Stomach (tissue), 19 donors: ENCODE measurements at places on chromosomes 12 and 14. TPM values are rescaled to one million over a fixed set of nuclear protein-coding genes. Genes with fewer than 3 reads are reported as not detected.

DNA sequence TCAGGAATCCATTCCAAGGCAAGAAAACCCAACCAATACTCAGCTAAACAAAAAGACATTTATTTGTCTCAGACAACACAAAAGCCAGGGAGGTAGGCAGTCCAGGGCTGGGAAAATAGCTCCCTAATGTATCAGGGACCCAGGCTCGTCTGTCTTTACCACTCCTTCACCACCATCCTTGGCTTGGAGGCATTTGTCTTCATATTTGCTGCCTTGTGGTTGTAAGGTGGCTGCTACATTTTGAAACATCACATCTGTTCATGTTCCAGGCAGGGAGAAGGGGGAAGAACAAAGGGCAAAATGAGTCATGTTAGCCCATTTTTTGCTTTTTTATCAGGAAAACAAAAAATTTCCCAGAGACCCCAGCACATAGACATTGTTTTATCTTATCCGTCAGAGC lies 44.8 kb upstream of the PCED1B start:
- DNase-seq: no peak

DNA sequence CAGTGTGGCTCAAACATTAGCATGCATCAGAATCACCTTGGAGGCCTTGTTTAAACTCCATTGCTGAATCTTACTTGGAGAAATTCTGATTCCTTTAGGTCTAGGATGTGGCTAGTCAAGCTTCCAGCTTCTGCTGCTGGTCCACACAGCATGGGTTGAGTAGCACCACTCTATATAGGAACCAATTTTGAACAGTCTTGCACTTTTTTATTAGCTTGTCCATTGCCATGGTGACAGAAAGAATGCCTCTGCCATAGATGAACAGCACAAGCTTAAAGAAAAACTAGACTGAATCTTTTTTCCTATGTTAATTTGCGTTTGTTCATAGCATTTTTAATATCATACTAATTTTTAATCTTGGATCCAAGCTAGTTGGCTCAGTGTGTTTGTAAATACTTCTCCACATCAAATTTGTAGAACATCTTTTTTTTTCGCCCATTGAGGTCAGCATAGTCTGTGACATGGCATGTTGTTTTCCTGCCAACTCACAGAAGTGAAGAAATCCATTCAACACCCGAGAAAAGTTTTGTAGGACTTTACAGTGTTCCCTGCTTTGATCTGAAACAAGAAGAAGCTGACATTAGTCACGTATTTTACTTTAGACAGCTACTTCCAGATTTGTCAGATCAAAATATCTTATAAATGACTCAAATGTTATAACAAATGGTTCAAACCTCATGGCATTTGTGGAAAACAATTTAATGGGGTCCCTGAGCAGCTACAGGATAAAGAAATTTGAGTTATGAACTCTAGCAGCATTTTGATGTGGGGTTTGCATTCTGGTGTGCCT lies 438.8 kb downstream of the EGLN3 start:
- no peak for DNase-seq

DNA sequence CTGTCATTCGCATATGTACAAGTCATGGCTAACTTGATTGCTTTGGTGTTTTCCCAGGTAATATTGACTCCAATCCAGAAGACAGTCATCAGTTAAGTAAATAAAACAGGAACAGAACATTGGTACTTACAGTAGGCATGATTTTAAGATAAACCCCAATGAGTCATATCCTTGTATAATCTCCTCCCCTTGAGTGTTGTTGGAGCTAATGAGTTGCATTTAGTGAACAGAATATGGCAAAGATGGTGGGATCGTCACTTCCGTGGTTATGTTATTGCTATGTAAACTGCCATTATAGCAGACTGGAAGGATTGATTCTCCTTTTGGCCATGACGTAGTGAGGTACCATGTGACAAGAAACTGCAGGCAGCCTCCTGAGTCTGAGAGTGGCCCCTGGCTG lies 102.2 kb downstream of the TMX1 start:
- DNase-seq: no peak

DNA sequence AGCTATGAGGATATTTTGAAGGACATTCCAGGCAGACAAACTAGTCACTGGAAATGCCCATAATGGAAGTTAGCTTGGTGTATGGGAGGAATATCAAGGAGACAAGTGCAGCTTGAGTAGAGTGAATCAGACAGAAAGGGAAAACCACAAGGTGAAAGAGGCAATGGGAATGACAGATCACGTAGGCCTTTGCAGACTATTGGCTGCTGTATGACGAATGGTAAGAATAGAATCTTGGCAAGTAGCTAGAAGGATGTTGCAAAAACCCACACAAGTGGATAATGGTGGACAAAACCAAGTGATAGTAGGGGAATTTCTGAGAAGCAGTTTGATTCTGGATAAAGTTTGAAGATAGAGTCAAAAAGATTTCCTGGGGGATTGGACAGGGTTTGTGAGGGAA lies 196.9 kb upstream of the NOVA1 start:
- no peak for DNase-seq

DNA sequence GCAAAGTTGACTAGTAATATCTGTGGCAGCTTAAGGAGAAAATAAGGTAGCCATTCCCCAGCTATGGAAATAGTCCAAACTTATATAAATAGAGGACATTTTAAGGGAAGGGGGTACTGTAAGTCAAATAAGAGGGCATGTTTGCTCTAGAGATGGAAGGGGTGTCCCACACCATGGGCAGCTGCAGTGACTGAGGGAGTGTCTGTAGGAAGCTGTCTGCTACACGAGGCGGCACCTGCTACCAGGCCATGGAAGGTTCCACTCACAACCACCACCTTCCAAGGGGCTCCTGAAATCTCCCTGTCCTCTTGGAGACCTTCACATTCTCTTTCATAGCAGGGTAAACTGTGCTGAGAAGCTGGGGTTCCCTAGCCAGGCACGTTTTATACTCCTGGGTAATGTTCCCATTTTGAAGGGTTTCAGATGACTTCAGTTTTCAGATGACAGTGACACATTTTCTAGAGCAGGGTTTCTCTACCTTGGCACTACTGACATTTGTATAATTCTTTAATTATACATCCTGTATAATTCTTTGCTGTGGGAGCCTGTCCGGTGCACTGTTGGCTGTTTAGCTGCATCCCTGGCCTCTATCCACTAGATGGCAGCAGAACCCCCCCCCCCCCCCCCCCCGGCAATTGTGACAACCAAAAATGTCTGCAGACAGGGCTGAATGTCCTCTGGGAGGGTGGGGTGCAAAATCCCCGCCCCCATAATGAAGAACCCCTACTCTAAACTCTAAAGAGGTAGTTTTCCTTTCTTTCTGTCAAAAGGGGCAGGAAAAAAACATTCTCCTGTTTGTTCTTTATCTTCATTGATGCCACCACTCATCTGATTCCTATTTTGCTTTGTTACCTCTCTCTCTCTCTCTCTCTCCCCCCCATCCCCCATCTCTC lies 11.6 kb upstream of the SMCO2 start:
- peak; percentile 26 for DNase-seq

DNA sequence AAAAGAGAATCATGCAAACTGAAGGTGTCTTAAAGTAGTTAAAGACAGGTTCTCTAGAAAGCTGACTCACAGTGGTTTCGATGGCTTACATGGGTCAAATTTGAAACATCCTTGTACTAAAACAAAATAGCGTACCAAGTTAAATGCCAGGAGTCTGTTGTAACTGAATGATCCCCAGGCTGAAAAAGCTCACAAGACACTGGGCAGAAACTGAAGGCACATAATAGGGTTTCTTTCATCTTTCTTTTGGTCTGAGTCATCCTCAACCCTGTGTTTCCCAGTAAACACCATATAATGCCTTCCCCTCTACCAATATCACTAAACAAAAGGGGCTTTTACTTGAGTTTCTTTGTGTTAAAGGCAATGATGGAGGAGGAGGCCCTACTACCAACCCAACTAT lies 12.8 kb downstream of the ZFYVE1 start:
- no peak for DNase-seq

DNA sequence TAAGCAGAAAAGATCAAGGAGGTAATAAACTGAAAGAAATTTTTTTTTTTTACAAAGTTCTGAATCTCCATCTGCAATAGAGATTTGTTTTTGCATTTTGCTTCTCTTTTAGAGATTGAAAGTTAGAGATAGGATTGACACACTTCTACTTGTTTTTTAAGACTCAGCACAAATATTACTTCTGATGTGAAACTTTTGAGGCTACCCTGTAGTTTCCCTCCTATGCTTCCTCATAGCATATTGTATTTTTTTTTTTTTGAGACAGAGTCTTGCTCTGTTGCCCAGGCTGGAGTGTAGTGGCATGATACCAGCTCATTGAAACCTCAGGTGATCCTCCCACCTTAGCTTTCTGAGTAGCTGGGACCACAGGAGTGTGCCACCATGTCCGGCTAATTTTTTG lies 32.1 kb upstream of the SGPP1 start:
- DNase-seq: no peak

DNA sequence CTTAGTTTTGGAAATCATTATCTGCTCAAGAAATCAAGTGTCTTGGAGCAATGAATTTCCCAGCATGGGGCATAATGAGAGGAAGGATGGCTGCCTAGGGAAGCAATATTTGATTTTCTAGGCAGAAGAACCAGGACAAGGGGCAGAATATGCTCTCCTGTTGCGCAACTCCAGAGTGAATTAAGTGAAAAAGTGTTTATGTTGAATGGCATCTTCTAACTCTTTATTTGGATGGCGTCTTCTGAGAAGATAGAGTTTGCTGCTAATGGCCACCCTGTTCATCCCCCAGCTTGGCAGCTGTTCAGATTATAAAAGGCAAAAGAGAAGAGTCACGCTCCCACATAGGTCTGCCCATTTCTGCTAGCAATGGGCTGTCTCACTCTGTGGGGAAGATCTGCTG lies 1278.1 kb downstream of the AACS start:
- DNase-seq: no peak

GRCh38 chr12:2957816-2958431 lies 1.3 kb upstream of the TEAD4 start:
- DNase-seq: no peak

GRCh38 chr12:90515199-90516175 lies 439.5 kb downstream of the CCER1 start:
- no peak for DNase-seq

- no peak for DNase-seq
These were observed 27.8 kb downstream of the SMCO2 start for GRCh38 chr12:27474344-27474743.

GRCh38 chr12:118136559-118137003 lies 657 bp downstream of the PEBP1 start:
- DNase-seq: peak; percentile 69

GRCh38 chr14:76080471-76080870 lies 71.3 kb upstream of the GPATCH2L start:
- no peak for DNase-seq

- no peak for DNase-seq
These were observed 224.2 kb downstream of the KCNC2 start for GRCh38 chr12:74985293-74985985.

DNA sequence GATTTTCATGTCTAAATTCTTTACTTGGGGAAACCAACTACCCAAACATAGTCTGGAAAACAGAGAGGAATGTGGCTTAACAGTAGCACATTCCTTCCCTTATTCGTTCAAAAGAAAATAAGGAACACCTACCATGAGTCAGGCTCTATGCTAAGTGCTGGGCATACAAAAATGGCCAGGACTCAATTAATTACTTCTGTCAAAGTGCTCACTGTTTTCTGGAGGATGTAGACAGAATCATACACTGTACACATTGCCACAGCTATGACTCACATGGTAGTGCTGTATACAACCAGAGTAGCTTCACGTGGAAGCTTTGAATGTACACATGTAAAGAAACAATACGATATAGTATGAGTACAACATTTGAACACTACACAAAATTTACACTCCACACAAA lies 50.1 kb downstream of the SLC25A21 start:
- no peak for DNase-seq

DNA sequence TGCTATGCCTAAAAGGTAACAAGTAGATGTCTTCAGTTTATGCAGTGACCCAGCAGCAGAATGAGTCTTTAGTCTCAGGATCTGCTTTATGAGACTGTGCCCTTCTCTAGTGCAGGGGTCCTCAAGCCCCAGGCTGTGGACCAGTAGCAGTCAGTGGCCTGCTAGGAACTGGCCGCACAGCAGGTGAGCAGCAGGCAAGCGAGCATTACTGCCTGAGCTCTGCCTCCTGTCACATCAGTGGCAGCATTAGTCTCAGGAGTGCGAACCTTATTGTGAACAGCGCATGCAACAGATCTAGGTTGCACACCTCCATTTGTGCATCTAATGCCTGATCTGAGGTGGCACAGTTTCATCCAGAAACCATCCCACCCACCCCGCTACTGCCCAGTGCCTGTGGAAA lies 38.4 kb downstream of the LRP6 start:
- no peak for DNase-seq

DNA sequence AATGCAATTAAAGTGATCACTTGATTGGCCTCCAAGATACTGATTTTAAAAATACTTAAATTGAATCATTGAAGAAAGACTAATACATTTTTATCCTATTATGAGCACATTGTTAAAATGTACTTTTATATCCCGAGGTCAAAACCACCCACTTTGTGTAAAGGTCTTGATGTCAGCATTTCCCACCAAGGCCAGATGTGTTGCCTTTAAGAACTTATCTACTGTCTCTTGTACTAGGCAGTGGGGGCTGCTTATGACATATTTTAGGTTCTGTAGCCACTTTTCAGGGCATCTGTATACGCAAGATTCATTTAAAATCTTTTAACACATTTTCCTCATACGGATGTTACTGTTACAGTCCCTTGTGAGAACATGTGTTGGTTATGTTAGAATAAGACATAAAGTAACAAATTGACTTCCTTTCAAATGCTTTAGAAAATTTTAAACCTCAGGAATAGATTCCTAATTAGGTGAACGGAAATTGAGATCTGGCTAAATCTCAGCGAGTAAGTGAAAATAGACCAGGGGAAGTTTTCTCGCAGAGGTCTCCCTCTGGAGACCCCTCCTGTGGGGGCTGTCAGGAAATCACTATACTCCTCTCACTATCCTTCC lies 456.2 kb downstream of the ADAMTS20 start:
- DNase-seq: no peak

DNA sequence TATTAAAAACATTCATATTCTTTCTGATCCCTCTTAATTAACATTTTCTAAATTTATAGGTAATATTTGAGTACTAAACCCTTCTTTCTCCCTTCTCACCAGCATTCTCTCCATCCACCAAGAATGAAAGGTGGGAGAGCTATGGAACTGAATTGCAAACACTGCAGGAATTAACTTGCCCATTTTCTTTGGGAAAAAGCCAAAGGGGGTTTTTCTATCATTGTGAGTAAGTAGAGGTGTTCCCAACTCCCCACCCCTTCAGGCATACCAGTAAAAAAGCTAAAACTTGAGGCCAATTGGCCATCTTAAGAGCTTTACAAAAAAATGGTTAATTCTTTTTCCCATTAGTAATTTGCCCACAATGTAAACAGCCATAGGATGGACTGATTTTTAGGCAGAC lies 23.7 kb downstream of the PCNX1 start:
- no peak for DNase-seq

- DNase-seq: no peak
These were observed 104.0 kb downstream of the C14orf39 start for GRCh38 chr14:60381909-60382308.

CMA1 gene
- not detected for total RNA-seq

CMKLR1 gene
- total RNA-seq: 6.4 TPM

LETMD1 gene
- 527 TPM for total RNA-seq

LRRK2 gene
- total RNA-seq: 28.1 TPM

GPD1 gene
- 8.5 TPM for total RNA-seq

TRHDE gene
- total RNA-seq: 1.4 TPM

CISTR gene
- not detected for total RNA-seq

GNB3 gene
- not detected for total RNA-seq

NKX2-8 gene
- not detected for total RNA-seq

NANOG gene
- not detected for total RNA-seq
